ENCODE measurements at places on chromosomes 2 and 18.

- no peak for DNase-seq
These were observed 6.2 kb downstream of the PAX8 start for GRCh38 chr2:113272477-113272876.

- no peak for DNase-seq
These were observed 48.5 kb upstream of the LOXHD1 start for GRCh38 chr18:46705521-46705920.

DNA sequence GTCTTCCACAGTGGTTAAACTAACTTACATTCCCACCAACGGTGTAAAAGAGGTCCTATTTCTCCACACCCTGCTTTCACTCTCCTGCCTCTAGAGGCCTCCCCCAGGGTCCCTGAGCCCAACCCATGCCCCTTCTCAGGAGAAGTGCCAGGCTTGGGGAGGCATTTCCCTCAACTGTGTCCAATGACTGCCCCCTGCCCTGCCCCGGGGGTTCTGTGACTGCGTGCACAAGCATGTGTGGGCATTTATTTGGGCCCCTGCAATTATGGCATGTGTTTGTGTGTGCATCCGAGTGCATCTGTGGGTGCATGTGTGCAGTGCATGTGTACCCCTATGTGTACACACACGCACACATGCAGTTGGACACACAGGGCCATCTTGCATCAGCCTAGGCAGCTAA lies 57.3 kb downstream of the INHBB start:
- no peak for DNase-seq

- DNase-seq, result no peak
These were observed 131.9 kb upstream of the ALKAL2 start for GRCh38 chr2:419687-420317.

GRCh38 chr2:69208023-69208595 lies 178.9 kb downstream of the GFPT1 start:
- no peak for DNase-seq

- DNase-seq, result no peak
These were observed 73.8 kb downstream of the RRM2 start for GRCh38 chr2:10196110-10196892.

- DNase-seq, result no peak
These were observed 74.1 kb downstream of the LTBP1 start for GRCh38 chr2:33020883-33021282.

DNA sequence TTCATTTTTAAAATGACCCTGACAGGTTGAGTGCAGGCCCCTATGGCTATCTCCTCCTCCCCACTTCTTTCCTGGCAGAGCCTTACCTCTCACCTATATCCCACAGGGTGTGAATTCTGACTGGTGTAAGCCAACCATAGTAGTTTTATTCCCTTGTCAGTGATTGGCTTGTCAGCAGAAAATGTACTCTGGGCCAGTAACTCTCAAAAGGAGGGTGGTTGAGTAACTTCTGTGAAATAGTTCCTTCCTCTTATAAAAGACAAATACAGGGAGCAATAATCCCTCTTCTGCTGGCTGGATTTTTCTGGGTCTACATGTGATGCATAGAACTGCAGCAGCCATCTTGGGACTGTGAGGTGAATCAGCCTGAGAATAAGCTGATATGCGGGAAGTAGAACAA lies 83.4 kb downstream of the RAPH1 start:
- no peak for DNase-seq

Measured in COLO829 (cell line).